ENCODE measurements at places on chromosomes 5 and 9.

GRCh38 chr5:145350513-145350912 is 484.6 kb downstream of the PRELID2 start:
- DNase-seq = no peak

GRCh38 chr5:8905021-8905420 is 640.9 kb downstream of the SEMA5A start:
- DNase-seq = no peak

GRCh38 chr5:57402348-57402747 is 80.3 kb downstream of the ACTBL2 start:
- DNase-seq = no peak

DNA sequence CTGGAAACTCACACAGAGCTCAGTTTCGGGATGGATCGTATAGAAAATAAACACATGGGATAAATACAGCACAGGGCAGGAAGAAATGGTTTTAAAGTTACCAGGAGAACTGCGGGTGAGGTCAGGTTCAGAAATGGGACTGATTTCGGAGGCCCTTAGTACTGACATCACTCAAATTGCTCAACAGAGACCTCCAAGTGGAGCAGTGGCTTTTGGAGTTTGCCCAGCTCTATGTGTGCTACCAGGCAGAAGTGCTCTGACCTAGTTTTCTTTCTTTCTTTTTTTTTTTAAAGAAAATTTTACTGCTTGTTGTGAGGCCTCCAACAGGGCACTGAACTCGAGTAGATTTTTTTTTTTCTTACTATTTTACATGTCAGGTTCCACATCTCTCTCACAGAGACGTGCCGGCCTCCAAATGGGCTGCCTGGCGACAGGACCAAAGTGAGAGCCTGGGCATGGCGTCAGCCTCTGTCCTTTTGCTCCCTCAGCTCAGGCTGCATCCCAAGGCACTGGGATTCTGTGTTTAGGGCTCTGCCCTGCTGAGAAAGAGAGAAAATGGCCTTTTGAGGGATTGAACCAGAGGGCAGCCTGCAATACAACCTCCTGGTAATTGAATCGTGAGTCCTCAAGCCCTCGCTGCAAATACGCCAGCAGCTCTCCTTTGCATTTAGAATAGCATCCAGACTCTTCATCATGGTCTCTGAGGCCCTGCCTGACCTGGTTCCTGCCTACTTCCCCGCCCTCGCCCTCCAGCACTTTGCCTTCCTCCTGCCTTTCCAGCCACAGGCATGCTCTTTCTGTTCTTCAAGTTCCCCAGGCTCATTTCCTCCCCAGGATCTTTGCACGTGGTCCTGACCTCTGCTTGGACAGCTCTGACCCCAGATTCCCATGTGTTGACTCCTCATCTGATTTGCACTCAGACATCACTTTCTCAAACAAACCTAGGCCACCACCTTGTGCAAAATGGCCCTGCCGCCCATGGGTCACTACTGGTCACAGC is 173.5 kb downstream of the FGF1 start:
- no peak for DNase-seq

DNA sequence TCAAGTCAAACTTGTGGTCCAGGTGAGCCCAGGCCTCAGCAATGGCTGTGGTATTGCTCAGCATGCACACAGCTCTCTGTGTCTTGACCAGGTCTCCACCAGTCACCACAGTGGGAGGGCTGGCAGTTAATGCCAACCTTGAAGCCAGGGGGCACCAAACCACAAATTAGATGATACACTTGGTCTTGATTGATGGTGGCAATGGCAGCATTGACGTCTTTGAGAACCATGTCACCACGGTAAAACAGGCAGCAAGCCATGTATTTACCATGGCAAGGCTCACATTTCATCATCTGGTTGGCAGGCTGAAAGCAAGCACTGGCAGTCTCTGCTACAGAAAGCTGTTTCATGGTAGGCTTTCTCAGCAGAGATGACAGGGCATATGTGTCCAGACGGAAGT is 40.0 kb downstream of the NIM1K start:
- no peak for DNase-seq

DNA sequence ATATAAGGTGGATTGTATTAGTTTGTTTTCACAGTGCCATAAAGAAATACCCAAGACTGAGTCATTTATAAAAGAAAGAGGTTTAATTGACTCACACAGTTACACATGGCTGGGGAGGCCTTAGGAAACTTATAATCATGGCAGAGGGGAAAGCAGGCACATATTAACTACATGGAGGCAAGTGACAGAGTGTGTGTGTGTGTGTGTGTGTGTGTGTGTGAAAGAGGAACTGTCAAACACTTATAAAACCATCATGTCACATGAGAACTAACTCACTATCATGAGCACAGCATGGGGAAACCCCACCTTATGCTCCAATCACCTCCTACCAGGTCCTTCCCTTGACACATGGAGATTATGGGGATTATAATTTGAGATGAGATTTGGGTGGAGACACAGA is 118.6 kb downstream of the SPEF2 start:
- no peak for DNase-seq

DNA sequence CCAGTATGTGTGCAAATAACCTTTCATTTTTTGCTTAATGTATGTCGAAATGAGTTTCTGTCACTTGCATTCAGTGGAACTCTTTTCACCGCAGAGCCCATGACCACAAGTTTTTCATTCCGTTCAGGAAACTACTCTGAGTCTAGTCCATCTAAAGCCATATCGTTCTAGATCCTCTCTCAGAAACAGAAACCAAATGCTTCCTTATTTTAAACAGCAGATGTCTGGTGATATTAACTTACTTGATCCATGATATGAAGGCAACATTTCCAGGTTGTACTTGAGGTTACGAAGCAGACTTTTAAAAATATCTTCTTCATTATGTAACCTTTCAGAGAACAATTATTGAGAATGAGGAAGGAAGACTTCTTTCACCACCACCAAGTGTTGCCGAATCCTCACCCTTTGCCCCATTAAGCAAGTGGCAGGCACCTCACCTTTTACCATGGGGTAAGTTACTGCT is 72.4 kb upstream of the GNAQ start:
- no peak for DNase-seq

- DNase-seq = no peak
Observed at GRCh38 chr9:84054341-84055010, 73.9 kb downstream of the RMI1 start.

- no peak for DNase-seq
Observed at GRCh38 chr5:1292139-1292538, 2.7 kb downstream of the TERT start.

- DNase-seq = no peak
Observed at GRCh38 chr5:10655972-10656830, 92.3 kb downstream of the ANKRD33B start.

- no peak for DNase-seq
Observed at GRCh38 chr5:179375831-179376365, 30.6 kb upstream of the ADAMTS2 start.

DNA sequence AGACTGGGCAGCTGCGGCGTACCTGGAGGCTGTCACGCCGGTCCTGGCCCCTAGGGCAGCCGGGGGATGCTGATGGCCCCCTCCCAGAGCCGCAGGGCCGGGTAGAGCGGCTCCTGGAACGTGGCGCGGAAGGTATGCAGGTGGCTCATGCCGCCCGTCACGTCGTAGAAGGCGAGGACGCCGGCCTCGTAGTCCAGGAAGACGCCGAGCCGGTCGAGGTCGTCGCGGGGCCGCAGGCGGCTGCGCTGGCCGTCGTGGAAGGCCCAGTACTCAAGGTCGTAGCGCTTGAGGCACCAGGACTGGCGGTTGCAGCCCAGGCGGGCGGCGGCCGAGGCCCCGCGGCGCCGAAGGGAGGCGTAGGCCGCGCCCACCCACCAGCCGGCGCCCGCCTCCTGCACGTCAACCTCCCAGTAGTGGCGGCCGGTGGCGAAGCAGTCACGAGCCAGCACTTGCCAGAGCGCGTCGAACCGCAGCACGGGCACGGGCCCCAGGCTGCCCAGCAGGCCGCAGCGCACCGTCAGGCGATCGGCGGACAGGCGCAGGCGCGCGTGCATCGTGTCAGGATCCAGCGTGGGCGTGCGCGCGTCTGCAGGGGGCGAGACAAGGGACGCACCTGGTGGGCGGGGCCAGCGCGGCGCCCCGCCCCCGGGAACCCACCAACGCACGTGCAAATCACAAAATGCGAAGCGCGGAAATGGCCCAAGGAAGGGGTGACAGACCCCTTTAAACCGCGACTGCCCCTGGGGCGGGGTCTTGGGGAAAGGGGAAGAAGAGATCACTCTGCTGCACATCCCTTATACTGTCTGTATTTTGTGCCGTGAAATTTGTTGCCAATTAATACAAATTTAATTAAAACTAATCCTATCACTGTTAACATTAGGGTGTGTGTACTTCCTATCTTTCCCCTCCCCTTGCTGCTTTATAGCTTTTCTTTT is 31.2 kb downstream of the NANS start:
- DNase-seq = peak; percentile 46

DNA sequence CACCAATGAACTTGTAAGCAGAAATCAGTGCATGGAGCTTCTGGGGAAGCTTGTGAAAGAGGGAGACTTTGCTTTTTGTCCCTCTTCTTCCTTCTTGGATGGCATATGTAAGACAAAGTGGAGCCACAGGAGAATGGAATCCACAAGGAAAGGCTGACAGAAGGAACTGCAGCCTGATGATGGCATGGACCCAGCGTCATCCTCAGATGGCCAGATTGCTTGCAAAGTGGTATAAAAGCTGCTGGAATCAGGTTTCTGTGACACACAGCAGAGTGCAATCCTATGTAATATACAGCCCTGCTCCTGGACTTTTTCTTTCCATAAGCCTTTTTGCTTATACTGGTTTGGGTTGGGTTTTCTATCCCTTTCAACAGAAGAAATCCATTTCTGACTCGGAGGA is 31.4 kb upstream of the SPARC start:
- no peak for DNase-seq

- no peak for DNase-seq
Observed at GRCh38 chr5:147393874-147394672, 115.8 kb downstream of the DPYSL3 start.

- no peak for DNase-seq
Observed at GRCh38 chr5:119445544-119445943, 6.8 kb upstream of the HSD17B4 start.

GRCh38 chr5:62780888-62781287 is 202.3 kb downstream of the LRRC70 start:
- no peak for DNase-seq

DNA sequence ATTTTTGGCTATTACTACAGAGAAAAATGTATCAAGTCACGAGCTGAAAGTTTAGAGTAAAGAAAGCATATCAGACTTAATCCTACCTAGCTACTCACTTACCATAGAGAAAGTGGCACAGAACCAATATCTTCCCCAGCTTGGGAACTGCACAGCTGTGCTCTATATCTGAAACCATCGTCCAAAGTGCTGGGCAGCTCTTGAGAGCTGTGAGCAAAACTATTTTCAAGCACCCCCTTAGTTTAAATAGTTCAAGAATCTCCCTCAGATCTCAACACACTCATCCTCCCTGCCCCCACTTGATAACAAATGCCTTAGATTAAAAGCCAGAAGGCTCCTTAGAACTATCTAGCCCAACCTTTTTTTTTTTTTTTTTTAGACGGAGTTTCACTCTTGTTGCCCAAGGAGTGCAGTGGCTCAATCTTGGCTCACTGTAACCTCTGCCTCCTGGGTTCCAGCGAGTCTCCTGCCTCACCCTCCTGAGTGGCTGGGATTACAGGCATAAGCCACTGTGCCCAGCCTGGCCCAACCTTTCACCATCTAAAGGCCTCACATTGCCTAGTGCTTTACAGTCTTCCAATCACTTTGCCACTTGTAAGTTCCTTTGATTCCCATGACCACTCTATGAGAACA is 94.2 kb upstream of the APC start:
- DNase-seq = no peak

GRCh38 chr5:6296524-6296923 is 81.8 kb downstream of the MED10 start:
- no peak for DNase-seq

DNA sequence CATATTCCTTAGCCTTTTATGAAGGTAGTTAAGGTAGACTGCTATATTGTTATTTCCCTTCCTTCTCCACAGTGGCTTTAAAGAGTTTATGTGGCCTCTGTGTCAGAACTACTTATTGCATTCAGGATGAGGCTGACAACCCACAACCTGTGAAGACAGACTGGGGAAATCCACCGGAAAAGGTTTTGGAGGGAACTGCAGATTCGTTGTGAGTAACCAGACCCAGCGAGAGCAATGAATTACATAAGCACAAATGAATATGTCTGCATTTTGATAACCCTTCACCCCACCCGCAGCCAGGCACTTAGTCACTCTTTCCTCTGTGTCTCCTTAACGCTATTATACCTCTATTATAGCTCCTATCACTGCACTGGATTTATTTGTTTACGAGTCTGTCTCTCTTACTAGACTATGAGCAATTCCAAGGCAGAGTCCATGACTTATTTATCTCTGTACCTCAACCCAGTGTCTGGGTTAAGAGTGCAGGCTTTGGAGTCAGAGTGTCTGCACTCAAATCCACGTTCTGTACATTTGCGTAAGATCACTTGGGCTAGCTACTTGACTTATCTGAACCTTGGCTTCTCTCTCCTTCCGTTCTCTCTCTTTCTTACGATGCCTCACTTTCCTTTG is 19.2 kb downstream of the KCTD16 start:
- DNase-seq = peak; percentile 67

GRCh38 chr9:135552698-135553171 is 6.8 kb downstream of the OBP2A start:
- no peak for DNase-seq

DNA sequence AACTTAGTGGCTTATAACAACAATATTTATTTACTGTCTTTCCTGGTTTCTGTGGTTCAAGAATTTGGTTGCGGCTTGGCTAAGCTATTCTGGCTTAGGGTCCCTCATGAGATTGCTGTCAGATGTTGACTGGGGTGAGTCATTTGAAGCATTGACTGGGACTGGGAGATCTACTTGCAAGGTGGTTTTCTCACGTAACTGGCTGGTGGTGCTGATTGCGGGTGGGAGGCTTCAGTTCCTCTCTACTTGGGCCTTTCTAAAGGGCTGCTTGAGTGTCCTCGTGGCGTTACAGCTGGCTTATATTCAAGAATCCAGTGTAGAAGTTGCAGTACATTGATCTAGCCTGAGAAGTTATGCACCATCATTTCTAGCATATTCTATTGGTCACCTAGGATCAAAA is 218.5 kb upstream of the ELAVL2 start:
- DNase-seq = no peak

DNA sequence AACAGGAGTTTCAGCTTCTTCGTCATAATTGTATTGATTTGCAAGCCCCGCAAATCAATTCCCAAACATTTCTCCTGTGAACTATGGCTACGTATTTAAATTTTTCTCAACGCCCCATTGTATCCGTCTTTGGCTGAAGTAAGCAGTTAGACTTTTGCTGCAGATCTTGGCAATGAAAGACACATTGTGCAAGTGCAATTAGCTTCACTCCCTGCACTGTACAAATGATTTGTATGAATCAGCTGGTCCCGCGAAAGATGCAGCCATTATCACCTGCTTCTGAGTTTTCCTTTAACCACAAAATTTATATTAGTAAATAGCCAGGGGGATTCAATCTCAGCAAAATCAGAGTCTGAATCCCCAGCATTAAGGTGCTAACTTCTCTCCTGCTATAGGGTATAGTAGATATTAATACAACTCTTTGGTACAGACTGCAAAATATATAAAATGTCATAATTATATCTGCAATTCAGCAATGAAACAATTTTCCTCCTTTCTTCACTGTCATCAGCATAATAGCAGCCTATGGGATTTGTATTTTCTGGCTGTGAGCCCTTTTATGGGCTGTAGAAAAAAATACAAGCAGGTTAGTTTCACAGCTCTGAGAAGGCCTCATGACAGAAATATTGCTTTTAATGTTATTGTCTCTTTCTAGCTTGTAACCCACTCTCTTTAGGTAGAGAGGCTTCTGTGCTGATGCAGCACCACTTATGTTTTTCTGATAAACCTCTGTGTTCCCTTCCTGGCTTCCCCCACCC is 68.4 kb upstream of the SMARCA2 start:
- no peak for DNase-seq
